ENCODE measurements at places on chromosomes 13 and 19.
A peak's percentile ranks its signal among the peaks of the same experiment; 100 is the strongest.

- DNase-seq, result no peak
Observed at GRCh38 chr13:55576389-55576788, 1564.3 kb upstream of the PRR20A start.

- DNase-seq, result no peak
Observed at GRCh38 chr13:99085139-99085807, 107.4 kb upstream of the DOCK9 start.

GRCh38 chr19:4328243-4328990 is 10.2 kb downstream of the STAP2 start:
- DNase-seq, result no peak

DNA sequence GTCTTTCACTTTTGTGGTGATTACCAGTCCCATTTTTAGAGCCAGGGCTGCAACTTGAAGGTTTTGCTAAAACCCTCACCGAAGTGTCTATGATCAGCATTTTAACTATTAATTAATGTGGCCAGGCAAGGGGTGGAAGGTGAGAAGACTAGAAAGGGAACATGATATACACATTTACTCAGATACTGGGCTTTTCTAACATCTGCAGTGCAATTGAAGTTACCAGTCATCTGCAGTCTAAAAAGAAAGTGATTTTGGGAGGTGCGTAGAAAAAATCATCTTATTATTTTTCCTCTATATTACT is 481 bp downstream of the ALOX5AP start:
- no peak for DNase-seq

GRCh38 chr13:27182844-27183497 is 11.4 kb upstream of the USP12 start:
- DNase-seq, result no peak

DNA sequence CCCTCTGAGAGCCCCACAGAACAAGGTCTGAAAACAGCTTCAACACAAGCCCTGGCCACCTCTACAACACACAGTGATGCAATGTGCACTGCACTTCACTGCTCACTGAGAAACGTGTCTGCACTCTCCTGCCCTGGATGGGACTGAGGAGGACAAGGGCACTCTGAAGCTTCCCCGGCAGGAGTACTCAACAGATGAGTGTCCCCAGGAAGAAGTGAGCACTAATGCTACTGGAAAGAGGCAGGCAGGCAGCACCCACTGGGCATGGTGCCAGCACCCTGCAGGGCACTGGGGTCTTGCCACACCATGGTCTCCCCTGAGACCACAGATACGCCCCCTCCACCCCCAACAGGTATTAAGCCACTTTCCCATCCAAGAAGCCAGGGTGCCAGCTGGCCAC is 17.7 kb upstream of the SLC35E1 start:
- peak; percentile 7 for DNase-seq

DNA sequence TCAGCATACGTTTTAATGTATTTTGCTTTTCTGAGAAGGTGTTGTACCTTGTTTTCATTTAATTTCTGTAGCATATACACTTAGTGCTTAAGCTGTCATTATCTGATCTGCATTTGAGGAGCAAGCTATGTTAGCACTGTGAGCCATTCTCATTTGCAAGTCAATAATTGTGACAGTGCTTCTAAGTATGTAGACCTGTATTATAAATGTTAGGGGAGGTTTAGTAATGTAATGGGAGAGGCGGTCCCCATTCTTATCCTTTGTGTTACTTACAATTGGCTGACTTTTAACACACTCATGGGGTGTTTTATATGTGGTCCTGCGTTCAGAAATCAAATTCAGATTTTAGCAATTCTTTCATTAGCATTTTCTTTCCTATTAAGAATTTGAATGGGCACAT is 90.2 kb downstream of the GPC6 start:
- DNase-seq, result no peak

DNA sequence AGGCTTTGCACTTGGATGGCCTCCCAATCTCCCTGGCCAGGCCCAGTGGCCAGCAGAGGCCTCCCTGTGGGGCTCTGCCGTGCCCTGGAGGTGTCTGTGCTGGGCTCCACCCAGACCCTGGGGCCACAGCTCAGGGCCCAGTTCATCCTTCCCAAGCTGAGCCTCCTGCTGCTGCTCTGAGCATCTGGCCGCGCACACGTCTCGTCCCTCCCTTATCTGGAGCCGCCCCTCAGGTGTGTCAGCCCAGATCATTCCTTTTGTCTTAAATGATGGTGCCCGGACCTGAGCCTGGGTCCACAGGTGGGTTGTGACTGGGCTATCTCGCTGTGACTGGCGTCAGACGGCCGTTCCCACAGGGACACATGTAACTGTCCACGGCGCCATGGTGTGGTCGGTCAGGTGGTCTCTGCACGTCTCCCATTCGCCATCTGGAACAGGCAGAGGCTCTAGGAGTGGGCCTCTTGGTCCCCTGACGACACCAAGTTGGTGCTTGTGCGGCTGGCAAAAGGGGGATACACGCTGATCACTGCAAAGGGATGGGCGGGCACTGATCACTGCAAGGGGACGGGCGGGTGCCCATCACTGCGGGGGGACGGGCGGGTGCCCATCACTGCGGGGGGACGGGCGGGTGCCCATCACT is 14.3 kb upstream of the ZNF554 start:
- DNase-seq, result no peak

- no peak for DNase-seq
Observed at GRCh38 chr19:42324655-42325307, 654 bp upstream of the MEGF8 start.

- no peak for DNase-seq
Observed at GRCh38 chr19:17969096-17969792, 2.3 kb downstream of the KCNN1 start.

- DNase-seq, result no peak
Observed at GRCh38 chr13:40508127-40508526, 158.3 kb downstream of the FOXO1 start.

- no peak for DNase-seq
Observed at GRCh38 chr19:42248270-42249148, 6.1 kb upstream of the GSK3A start.

- no peak for DNase-seq
Observed at GRCh38 chr19:1105873-1106840, 2.4 kb downstream of the GPX4 start.

GRCh38 chr19:41193430-41194156 is 574 bp downstream of the CYP2S1 start:
- no peak for DNase-seq

DNA sequence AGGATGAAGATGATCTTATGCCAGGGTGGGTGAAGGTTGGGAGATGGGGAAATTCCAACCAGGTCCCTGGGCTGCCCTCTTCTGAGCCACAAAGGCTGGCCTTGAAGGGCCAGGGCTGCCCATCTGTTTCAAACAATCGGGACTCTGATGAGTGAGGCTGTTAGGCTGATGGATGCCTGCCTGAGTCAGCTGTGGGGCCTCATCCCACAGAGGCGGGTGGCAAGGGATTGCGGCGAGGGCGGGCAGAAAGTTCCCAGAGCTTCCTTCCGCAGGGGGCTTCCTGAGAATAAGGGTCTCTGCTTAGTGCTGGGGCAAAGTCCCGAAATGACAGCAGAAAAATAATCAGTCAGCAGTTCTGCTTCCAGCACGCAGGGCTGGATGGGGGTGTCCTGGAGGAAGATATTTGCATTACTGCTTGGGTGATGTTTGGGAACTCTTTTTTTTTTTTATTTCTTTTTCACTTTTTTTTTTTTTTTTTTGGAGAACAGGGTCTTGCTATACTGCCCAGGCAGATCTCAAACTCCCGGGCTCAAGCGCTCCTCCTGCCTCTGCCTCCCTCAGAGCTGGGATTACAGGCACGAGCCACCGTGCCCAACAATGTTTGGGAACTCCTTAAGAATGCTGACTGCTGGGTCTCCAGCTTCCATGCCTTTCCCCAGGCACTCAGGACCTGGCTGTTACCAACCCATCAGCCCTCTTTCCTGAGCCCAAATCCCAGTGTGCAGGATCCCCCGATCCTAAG is 14.1 kb downstream of the SH3GL1 start:
- DNase-seq, result no peak

DNA sequence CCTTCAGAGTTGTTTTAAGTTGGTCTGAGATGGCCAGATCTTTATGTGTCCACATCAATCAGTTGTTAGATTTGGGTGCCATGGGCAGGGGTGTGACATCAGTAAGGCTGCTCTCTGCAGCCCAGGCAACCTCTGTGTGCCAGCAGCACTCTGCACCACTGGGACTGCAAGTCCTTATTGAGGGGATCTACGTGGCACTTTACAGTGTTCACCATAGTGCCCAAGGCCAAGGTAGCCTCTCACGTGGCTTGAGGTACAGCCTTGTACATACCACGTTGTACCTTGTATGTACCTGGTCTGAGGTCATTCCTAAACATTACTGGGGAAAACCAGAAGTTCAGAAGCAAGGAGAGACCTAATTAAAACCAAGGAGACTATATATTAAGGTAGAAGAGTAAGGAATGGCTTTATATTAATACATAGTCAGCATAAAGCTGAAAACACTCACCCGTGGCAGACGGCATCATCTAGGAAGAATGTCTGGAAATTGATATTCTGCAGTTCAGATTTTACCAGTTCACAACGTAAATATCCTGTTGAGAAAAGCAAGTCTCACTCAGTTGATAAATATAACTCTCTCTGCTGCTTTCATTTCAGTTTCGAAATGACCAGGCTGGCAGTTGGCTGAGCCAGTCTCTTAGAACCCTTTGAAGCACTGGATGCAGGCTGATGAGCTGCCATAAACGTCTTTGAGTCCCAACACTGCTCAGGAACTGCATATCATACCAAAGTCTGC is 128.8 kb downstream of the ZDHHC20 start:
- DNase-seq, result no peak

DNA sequence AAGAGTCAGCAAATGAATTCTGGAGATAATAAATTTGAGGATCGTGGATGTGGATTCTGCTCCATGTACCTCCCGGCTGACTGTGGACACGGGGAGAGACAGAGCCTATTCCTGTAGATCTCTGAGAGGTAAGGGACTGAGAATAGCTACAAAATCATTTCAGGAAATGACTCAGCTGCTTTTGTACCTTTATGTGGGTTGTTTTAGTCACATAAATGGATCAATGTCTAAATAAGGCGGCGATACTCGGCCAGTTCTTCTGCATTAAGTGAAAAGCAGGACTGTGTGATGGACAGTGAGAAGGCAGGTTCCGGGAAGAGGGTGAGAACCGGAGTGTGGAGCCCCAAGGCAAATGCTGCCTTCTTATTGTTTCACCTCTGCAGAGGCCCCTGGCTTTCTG is 128.1 kb downstream of the EFNB2 start:
- DNase-seq, result no peak

DNA sequence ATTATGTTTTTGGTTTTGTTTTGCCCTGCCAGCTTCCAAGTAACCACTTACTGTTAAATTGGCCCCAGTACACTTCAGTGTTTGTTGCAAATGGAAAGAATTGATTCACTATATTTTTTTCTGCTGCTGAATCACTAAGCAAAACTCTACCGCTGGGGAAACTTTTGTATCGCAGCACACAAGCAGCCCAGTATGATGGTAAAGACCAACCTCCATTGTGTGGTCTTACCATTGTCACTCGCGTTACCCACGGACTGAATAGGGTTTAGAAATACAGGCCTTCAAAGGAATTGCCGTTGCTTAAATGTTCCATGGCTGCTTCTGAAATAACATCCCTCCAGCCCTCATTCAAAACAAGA is 7.9 kb downstream of the SPATA13 start:
- no peak for DNase-seq

DNA sequence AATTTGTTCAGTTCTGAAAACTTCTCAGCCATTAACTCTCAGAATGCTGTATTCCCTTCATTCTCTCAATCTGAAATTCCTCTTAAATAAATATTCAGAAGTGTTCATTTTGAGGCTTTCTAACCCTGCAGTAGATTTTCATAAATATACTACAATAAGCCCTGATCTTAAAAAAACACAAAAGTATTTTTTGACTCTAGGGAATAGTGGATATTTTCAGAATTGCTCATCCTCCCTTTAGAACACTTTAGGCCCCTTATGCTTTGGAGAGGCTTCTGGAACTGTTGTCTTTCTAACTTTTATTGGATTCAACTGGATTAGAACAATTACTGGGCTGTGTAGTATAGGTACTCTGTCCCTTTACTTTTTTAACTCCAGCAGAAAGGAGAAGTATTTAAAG is 1662.6 kb upstream of the MIR17HG start:
- no peak for DNase-seq

- no peak for DNase-seq
Observed at GRCh38 chr13:72823724-72824123, 41.8 kb downstream of the PIBF1 start.
